HFFc6 (cell line): ENCODE measurements at places on chromosomes 2 and 18.

DNA sequence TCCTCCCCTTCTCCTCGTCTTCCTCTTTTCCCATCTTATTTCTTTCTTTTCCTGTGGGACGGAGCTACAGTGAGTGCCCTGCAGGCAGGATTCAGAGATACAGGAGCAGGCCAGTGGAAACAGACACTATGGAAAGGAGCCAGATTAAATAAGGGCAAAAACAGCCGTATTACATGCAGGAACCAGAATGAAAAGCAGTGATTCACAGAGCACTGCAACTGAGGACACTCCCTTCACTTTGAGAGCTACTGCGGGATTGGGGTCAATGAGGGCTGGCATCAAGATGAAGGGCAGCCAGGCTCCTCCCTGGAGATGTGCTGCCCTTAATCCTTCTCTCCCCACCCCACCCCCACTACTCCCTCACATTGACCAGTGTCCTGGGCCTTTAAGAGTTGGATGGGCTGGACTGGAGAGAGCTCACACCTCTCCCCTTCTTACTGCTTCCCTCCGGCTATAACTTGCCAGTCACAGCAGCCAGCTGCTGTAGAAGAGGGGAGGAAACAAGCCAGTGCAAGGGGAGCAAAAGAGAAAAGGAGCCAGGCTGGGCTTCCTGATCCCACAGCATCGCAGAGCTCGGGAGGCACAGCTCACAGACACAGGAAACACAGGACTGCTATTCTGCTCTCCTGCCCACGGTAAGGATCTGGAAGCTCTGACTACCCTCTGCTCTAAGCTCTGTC lies at the start of gene PLCD4:
PLCD4 (plus strand) TSS at position 464 of the 680 bp plus-strand sequence. CDS start 7,841 bp downstream, outside the sequence.
- peak; percentile 88 for DNase-seq

DNA sequence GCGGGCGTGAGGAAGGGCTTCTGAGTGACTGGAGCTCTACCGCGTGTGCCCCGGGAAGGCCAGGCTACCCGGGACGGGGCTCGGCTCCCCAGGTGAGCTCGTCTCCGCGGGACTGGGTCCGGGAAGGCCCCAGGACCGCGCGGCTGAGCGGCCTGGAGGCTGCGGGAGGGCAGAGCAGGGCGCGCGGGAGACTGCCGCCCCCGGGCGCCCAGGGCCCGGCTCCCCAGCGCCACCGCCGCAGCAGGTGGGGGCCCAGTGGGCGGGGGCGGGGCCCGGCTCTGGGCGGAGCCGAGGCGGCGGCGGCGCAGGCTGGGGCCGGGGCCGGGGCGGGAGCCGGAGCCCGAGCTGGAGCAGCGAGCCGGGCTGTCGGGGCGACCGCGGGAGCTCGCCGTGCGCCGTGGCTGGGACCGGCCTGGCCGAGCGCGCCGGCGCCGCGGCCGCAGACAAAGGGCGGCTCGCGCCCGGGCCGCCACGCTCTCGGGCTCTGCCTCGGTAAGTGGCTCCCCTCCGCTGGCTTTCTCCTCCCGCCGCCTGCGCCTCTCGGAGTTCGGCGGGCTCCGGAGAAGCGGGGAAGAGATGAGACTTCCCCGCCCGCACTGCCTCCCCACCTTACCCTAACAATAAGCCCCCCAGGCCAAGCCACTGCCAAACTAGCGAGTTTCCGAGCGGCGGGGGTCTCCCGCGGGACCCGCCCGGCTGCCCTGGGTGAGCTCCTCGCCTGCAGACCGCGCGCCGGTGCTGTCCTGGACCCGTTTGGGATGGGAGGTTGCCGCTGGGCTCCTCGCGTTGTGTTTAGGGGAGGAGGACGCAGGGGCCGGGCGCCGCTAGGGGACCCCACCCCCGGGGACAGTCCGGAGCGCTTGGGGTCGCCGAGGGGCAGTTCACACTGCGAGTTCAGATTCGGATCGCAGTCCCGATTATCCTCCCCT lies at the start of gene MAPK4:
MAPK4 (plus strand) TSS at position 336 of the 929 bp plus-strand sequence. CDS start 103,872 bp downstream, outside the sequence.
- DNase-seq, result no peak

DNA sequence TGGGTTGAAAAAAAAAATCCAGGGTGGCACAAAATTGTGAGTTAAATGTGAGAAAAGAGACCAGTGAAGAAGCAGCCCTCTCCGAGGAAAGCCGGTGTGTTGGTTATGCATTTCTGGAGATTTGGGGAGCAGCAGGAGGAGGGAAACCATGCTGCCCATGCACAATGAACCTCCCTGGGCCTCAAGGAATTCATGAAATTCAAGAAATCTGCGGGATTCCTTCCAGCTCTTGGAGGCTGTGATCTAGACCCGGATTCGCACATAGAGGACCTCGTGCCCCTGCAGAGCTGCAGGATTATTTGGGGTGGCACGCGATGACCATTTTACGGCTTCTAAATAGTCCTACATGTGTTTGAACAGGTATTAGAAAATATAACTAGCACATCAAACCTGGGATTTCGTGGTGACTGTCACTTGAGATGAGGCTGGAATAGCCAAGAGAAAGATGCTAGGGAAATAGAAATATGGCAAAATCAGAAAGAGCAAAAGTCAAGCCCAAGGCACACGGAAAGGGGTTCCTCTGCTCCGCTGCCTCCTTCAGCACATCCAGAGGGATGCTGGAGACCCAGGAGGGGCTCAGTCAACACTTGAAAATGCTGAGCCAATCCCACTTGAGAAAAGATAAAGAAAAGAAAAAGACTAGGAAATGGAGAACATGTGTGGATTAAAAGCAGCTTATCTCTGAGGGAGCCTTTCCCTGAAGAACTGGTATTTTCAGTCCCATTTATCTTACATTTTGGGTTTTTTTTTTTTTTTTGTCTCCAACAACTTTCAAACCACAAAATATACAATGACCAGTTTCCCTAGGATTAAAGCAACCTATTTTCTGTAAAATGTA lies 22.0 kb downstream of the KCTD1 start:
- no peak for DNase-seq

DNA sequence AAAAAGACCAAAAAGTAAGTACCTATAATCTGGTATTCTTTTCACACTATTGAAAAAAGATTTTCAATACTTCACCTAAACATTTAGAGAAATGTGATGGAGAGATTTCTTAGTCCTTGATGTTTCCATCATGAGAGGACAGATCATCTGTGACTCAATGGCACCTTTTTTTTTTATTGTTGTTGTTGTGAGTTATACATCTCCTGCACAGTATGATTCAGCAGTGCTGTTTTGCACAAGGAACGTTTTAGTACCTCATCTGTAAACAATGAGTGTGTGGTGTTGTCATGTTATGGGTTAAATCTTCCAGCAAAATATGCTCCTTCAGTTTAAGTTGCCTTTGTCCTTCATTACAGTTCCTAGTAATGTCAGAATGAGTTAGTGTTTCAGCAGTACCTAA lies 2.2 kb downstream of the KIAA1328 start:
- peak; percentile 46 for DNase-seq

- no peak for DNase-seq
These were observed 863 bp upstream of the SIX2 start for GRCh38 chr2:45009928-45010701.
